ENCODE measurements at places on chromosomes 11 and 22.

DNA sequence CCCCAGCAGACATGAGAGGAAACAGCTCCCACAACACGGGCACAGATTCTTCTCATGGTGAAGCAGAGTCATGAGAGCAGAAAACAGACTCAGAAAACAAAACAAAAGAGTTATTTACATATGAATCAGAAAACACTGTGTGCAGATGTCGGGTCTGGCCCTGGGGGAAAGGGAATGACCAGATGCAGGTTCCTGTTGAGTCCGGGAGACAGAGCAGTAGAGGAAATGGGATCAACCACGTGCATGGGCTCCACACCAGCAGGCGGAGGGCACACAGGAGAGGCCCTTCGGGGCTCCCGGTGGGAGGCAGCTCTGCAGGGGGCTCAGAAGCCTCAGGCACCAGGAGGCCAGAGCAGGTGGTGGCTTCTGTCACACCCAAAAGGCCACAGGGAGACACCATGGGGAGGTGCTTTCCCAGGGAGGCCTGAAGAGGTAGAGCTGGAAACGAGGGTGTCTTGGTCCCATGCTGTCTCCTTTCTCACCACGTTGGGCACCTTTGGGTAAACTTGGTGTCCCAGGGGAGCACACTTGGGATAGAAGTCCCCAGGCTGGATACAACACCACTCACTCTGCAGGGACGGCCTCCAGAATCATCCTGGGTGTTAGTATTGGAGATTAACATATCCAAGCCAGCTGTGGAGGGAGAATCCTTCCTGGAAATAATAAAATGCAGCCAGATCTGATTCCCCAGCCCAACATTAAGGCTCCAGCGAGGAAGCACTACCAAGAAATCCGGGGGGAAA lies 764.7 kb downstream of the BRD1 start:
- DNase-seq: no peak

GRCh38 chr11:66881451-66881835 lies 24.6 kb downstream of the LRFN4 start:
- DNase-seq: no peak

GRCh38 chr11:3171931-3172560 lies 6.9 kb upstream of the OSBPL5 start:
- DNase-seq: no peak

DNA sequence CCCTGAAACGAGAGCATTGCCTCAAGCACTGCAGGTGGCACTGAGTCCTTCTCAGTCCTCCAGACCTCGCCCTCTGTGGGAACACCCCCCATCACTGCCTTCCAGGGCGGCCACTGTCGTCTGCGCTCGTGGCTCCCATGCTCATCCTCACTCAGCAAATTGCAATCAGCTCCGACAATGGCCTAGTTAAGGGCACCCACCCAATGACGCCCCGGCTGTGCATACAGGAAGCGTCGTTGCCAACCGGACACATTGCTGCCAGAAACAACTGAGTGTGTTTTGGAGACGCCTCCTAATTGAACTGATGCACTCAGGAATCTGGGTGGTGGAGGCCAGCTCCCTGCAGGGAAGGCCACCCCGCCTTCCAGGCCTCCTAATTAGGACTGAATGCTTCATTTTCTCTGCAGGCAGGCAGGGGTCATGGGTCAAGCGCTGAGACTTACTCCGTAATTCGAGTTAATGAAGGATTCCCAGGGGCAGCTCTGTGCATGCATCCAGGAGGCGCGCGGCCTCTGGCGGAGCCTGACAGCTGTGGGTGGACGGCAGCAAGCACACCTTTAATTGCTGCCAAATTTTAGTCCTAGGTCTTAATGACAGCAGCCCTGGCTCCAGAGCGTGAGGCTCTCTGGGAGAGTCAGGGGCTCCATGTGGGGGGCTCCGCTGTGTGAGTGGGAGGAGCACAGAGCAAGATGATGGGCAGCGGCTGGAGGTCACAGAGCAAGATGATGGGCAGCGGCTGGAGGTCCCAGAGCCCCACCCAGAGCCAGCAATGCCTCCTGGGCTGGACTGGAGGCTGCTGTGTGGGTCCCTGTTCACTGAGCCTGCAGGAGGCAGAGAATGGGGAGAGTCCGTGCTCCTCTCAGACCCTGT lies 199.0 kb downstream of the BRD1 start:
- peak; percentile 11 for DNase-seq

DNA sequence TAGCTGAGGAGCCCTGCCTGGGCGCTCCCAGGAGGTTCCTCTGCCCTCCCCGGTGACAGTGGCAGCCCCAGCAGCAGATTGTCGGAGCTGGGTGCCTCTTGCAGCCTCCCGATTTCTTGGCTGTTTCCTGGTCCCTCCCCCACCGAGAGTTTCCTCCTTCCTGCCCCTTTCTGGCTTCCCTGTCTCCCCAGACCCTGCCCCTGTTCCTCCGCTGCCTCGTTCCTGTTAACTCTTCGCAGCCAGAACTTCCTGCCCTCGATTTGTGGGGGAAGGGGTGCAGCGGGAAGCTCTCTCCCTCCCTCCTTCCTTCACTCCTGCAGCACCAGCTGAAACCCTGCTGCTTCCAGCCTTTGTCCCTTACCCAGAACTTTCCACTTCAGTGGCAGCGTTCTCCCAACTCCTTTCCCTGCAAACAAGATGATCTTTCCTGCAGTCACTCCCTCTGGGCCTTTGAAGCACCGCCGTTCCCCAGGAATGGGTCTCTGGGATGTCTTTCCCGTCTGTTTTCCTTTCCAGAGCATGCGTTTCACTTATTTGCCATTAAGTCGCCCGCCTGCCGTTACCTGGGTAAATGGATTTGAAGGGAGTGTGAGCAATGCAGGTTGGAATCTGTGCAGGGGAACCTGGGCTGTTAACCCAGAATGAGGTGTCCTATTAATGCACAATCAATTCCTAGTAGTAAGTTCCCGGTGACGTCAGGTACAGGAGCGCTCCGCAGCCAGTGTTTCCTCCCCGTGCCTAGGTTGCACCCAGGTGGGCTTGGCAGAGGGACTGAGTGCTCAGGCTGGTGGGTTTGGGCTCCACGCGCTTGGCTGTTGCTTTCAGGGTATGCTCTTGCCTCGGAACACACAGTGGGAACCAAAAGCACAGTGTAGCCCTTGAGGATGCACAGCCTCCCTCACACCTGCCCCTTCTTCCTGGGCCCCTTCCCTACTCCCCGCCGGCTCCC lies 4.3 kb downstream of the GRK2 start:
- DNase-seq: no peak

DNA sequence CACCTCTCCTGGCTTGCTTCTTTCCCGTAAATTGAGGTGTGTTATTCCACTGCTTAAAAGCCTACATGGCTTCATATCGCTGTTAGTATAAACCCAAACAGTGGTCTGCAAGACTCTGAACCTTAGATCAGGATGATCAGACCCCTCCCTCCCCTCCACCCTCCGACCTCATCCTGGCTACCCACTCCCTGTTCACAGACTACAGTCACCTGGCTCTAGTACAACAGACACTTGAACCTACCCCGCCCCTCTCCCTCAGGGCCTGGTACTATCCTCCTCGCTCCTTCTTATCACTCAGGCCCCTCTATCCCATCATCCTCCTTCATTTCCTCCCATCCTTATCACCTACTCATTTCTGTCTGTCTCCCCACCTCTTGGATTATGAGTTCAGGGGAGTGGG lies 20.1 kb downstream of the PTPRJ start:
- no peak for DNase-seq

DNA sequence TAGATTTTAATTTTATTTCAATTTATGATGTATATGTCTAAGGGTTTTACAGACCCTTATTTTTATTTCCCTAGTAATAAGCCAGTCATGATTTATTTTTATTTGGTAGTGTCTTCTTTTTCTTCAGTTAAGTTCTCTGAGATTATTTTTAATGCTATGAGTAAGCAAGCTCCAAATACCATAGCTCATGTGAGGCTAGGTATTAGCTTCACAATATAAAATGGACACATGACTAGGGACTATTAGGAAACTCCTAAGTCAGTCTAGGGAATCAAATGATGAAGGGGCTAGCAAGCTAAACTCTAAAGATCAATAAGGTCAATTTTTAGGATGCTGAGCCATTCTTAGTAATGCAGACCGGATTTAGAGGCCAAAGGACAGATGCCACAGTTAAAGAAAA lies 45.9 kb downstream of the CKAP5 start:
- no peak for DNase-seq

- no peak for DNase-seq
Measured at GRCh38 chr11:64659417-64660144, 63.4 kb downstream of the NRXN2 start.

DNA sequence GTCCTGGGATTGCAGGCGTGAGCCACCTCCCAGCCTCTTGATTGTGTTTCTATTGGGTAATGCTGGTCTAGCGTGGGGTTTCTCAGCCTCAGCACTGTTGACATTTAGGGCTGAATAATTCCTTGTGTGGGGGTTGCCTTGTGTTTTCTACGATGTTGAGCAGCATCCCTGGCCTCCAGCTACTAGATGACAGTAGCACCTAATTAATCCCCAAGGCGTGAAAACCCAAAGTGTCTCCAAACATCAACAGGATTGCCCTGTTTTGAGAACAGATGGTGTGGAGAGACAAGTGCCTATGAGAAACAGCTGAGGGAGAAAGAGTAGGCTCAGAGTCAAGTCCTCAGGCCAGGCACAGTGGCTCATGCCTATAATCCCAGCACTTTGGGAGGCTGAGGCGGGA lies 67.2 kb downstream of the SGSM1 start:
- DNase-seq: no peak

- no peak for DNase-seq
Measured at GRCh38 chr11:70448983-70449567, 50.7 kb downstream of the CTTN start.

- DNase-seq: no peak
Measured at GRCh38 chr11:13042873-13043342, 33.8 kb downstream of the RASSF10 start.

DNA sequence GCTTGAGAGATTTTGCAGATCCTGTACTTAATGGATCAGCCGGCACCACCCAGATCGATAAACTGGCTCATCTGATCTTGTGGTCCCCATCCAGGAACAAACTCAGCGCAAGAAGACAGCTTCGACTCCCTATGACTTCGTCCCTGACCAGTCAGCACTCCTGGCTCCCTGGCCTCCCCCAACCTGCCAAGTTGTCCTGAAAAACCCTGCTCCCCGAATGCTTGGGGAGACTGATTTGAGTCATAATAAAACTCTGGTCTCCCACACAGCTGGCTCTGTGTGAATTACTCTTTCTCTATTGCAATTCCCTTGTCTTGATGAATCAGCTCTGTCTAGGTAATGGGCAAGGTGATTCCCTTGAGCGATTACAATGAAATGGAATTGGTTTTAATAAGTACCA lies 29.5 kb downstream of the OR2AG2 start:
- DNase-seq: no peak

DNA sequence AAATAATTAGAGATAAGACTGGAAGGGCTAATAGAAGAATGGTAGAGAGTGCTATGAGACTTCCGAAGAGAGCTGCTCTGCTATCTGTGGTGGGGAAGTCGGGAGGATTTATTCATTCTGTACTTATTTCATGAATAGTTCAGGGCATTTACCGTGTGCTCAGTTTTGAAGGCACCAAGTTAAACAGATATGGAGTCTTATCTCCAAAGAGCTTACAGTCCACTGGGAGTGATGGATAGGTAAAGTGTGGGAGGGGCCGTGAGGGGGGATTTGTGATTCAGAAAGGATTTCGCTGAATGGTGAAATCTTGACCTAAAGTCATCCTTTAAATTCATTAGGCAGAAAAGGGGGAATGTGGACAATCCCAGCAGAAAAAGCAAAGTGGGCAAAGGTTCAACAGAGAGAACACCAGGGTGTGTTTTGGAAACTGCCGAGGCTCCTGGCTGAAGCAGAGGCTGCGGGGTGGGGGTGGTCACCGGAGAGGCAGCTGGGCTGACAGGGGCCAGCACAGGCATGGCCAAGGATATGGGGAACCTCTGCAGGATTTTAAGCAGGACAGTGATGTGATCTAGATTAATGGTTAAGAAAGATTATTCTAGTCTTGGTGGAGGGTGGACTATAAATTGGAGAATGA lies 91.2 kb downstream of the UBASH3B start:
- DNase-seq: no peak

DNA sequence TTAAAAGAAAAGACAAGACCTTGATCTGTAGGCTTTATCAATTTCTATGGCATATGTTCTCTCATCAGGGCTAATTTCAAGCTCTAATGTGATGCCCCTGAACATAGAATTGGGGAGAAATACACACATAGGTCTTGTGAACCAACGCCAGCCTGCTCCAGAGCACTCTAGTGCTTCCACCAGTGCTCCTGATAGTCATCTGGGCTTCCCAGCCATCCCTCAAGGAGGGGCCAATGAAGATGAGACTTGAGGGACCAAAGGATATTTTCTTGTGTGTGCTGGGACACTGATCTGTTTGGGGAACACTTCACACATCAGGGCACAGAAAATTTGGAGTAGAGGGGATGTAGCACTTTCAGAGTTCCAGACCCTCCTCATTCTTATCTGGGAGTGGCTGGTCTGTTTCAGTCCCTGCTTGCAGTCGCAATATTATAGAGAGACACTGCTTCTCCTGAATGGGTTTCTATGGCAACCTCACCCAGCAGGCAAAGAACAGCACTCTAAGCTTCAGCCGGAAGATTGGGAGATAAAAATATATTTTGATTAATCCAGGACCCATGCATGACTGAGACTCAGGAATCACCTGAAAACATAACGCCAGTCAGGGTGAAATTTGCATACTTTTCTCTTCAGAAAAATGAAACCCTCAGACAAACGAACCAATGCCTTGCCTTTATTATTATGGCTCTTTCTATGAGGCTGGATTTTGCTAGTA lies 28.4 kb upstream of the SCN3B start:
- DNase-seq: no peak

DNA sequence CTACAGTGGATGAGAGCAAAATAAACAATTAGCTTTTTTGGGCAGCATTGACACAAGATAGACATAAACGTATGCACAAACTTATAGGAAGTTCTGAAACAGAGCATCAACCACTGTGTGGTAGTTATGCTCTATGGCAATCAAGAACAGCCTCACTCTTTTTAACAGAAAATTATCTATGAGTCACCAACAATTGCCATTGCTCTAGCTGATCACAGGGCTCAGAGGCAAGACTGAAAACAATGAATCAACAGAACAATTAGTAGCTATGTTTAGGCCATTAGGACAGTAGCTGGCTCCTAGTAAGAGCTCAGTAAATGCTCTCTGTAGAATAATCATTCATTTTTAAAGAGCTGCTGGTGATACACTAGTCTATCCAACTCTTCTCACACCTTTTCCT lies 34.9 kb upstream of the PICALM start:
- no peak for DNase-seq

DNA sequence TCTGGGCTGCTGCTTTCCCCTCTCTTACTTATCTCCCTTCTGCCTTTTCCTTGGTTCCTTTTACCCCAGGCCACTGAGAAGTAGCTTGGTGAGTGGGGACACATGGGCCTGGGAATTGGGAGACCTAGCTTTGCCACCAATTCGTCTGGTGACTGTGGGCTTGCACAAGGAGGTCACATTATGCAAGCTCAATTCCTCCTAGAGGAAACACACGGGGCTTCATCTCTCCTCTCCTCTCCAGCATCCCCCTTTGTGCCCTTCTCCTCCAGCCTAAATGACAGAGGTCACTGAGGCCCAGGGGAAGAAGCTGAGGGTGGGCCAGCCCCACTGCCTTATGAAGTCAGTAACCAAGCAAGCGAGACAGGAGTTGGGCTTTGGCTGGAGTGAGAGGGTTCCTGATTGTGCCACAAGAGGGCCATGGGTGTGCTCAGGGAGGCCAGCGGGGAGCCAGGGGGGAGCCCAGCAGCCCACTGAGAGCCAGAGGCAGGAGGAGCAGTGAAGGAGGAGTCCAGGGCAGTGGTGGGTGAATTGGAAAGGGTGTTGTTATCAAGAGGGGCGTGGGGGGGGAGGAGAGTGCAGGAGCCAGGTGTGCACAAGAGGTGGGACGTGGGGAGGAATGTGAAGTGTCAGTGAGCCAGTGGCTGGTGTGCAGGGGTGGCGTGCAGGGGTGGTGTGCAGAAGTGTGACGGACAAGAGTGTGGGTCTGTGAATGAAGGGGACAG lies 2.0 kb downstream of the CLCF1 start:
- no peak for DNase-seq

Measured in NCI-H1105 treated with DMSO at 0.1 percent for 48 hours (cell line).